Chondrocyte (in vitro differentiated cells): ENCODE measurements at places on chromosomes 7 and 10.
A peak's percentile ranks its signal among the peaks of the same experiment; 100 is the strongest.

DNA sequence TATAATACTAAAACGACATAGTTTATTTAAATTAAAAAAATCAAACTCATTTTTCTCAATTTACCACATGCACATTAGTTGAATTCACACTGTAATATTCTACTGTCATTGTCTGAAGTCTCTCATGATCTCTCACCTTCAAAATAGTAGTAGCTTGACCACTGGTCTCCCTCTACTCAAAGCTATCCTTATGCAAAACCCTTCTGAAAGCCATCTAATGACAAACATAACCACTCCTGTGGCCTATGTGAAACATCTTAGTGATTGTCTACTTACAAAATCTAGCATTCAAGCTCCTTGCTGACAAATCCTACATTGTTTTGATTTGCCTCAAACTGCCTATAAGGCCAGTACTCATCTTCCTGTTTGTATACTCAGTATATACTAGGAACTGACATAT, 606.0 kb upstream of the GHITM start:
- DNase-seq: no peak

- no peak for DNase-seq
Measured at GRCh38 chr10:68471063-68471585, 649 bp downstream of the DNA2 start.

DNA sequence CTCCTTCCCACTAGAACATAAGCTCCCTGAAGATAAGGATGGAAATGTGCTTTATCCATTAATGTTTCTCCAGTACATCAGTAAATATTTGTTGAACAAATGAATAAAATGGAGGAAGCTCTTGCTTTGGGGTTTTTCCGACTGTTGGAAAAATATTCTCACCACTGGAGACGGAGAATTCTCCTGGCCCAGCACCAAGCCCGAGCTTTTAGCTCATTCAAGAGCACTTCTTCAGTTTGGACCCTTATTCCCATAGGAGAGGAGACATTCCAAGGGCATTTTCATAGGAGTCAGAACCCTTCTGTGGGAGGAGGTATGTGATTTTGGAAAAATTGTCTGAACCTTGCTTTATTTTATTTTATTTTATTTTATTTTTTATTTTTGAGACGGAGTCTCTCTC, 21.0 kb downstream of the SUFU start:
- DNase-seq: no peak

GRCh38 chr7:150435390-150436073, 14.9 kb upstream of the GIMAP8 start:
- DNase-seq: peak; percentile 51

- DNase-seq: no peak
Measured at GRCh38 chr7:99368750-99369389, 5.7 kb upstream of the ARPC1B start.

DNA sequence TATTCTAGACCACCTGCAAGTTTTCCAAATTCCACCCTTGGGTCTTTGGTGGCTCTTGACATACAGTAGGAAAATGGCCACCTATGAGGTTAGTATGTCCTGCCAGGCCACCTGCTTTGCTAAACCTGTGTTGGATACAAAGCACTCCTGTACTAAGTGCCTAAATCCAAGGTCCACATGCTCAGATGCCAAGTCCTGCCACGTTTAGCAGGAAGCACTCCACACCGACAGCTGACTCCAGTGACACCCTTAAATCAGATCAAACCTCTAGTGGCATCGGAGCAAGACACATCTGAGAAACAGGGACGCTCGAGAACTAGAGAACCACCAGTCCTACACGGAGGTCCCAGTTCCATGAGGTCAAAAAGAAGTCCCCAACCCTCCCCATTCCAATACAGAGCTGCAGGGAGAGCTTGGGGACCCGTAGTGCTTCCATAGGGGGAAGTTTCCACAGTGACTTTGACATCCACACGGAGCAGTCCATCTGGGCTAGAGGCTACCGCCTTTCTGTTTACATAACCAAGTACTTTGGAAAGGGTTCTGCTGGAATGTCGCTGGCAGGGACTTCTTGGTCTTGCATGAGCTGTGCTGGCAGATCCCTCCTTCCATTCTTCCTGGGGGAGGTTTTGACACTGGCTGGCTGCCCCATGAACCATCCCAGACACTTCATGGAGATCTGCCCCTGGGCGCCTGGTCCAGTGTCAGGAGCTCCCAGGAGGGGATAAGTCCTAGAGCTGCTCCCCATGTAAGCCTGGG, 290.6 kb downstream of the PRPF18 start:
- DNase-seq: no peak

- no peak for DNase-seq
Measured at GRCh38 chr10:101237982-101238731, 8.9 kb upstream of the LBX1 start.

GRCh38 chr10:86799188-86799845, 42.9 kb downstream of the BMPR1A start:
- no peak for DNase-seq

GRCh38 chr7:120421151-120421651, 148.2 kb downstream of the KCND2 start:
- DNase-seq: no peak

DNA sequence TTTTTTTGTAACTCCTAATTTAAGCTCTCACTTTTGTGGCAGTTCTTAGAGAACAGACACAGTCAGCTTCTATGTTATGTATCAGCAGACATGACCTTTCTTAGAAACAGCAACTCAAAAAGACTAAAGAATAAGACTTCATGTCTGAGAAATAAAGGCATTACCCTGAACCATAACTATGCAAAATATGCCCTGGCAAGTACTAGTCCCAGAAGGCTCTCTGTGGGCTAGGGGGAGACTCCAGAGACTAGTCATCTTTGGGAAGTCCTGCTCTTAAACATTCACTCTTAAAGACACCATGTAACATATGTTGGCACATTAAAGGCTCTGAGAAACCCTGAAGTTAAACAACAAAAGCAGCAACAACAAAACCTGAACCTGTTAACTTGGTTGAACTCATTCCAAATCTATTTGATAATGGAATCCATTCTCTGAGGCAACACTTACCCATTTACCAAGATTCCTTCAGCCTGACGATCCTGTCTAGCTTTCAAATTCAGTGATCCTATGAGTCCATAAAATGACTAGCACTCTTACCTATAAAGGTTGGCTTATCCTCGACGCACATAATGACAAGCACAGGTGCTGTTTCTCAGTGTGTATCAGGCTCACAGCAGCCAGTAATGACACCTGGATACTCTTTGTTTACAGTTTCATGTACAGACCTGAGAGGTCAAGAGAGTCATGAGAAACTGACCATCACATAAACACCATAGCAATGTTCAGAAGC, 62.3 kb downstream of the OSBPL3 start:
- no peak for DNase-seq

DNA sequence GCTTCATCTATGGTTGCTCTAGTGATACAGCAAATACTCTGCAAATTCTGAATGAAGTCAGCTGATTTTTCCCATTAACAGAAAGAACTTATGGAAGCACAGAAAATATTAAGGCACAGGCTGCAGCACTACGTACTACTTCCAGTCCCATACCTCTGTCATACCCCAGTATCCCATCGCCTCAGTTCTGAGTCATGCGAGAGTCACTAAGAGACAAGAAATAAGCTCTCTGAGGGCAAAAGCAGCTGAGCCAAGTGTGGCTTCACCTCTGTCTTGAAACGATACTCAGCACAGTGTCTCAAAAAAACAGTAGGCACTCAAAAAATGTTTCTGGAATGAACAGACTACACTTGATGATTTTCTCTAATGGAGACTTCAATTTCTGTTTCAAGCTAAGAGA, 48.2 kb downstream of the EZH2 start:
- DNase-seq: no peak

GRCh38 chr7:115058726-115059125, 136.8 kb downstream of the MDFIC start:
- DNase-seq: no peak

DNA sequence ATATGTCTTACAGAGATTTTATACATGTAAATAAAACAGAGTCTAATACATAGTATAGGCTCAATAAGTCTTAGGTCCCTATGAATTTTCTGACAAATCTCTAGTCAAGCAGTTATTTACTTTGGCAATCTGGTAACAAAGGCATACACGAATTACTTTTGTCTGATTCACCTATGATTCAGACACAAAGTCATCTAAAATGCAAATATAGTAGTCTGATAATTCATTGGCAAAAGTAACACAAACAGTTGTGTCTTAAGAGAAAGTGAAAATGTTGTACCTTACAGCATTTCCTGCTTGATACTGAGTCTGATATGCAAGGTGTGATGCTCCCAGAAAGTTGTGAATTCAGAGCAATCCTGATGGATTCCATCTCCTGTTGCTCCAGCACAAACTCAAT, 209.4 kb upstream of the PRSS1 start:
- no peak for DNase-seq

GRCh38 chr7:15801041-15801440, 114.6 kb upstream of the MEOX2 start:
- no peak for DNase-seq

- no peak for DNase-seq
Measured at GRCh38 chr10:93083743-93084539, 10.2 kb downstream of the CYP26A1 start.

DNA sequence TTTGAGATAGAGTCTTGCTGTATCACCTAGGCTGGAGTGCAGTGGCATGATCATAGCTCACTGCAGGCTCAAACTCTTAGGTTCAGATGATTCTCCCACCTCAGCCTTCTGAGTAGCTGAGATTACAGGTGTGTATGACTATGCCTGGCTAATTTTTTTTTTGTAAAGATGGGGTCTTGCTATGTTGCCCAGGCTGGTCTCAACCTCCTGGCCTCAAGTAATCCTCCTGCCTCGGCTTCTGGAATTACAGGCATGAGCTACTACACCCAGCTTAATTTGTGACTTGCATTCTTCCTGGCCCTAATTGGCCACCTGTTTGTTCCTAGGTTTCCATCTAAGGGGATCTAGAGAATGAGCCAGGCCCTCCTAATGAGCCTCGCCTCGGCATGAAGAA, 9.3 kb downstream of the ARHGAP22 start:
- no peak for DNase-seq

DNA sequence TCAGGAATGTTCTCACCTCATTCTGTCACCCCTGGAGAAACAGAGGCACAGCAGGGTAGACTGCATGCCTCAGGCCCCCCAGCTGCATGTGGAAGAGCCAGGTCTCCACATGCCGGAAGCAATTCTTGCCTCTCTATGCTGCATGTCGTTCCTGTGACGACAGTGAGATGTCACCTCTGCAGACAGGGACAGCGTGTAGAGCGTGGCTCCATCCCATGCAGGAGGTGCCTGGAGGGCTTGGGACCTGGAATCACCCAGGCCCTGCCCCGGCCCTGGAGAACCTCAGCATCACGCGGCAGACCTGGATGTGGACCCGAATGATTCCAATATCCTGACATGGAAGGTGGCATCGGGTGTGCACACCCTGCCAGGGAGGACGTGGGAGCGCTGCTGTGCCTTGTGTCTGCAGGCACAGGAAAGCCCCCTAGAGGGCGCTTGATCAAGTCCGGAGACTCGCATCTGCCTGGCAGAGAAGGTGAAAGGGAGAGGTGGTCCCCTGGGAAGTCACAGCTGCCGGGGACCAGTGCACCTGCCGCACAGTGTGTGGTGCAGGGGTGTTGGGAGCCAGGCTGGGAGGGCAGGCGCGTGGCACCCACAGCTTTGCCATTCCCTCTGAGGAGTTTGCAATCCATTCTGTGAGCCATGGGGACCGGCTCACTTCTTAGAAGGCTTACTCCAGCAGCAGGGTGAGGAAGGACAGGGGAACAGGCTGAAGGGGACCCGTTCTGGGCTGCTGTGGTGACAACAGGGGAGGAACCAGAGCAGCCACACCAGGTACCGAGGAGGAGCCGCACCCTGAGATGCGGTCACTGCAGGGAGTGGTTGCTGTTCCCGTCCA, 45.3 kb upstream of the EN2 start:
- no peak for DNase-seq

DNA sequence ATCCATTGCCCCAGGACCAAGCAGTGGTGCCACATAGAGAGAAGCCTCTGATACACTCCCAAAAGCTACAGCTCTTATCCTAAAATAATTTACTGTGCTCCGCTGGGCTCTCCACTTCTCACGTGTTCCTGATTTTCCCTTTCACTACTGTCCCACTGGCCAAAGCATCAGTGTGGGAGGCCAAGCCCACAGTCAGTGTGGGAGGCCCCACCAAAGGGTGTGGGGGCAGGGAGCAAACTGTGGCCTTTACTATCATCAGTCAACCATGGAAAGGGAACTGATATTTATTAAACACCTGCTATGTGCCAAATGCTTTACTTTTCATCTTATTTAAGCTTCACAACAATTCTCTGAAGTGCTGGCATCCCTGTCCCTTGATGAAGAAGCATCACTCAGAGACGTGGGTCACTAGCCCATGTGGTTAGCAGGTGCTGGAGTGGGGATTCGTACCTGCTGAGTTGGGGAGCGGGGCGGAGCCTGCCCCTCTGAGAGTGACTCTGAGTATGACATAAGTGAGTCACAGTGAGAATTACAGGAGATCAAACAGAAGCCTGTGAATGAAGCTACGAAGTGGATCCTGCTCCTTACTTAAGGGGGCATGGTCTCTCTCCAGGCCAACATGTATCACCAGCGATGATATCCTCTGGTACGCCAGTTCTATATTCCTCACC, 50.4 kb downstream of the PYROXD2 start:
- no peak for DNase-seq

DNA sequence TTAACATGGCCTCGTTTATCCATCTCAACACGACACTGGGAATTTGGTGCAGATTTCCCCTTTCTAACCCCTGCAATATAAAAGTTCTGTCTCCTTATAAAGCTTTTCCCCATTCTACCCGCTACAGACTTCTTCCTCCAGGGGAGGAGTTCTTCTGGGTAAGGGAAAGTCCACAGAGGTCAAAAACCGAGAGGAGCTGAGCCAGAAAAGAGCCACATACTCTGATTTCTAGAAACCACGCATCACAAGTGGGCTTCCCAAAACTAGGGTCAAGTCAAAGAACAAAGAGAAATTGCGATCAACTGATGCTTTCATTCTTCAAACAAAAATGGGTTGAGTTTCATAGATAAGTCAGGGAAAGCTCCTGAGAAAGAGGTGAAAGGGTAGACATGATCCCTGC, 6.8 kb downstream of the IL6 start:
- no peak for DNase-seq

DNA sequence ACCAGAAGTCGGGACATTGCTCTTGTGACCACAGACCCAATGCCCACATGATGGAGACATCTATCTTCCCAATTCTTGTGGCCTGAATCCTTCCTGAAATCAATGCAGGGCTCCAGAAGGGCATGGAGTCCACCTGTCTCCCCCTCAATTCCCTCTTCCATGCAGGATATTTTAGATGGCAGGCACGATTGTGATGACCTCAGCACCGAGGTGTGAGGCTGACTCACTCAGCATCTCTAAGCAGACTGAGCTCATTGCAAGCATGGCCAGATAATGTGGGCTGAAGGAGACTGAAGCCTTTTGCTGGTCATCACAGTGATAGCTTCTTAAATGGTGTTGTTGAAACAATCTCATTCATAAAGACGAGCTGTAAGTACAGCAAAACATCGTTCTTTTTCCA, 374.9 kb upstream of the PODXL start:
- no peak for DNase-seq

- DNase-seq: no peak
Measured at GRCh38 chr10:128324058-128324827, 198.0 kb upstream of the MKI67 start.

GRCh38 chr7:157270060-157270444, 66.8 kb upstream of the DNAJB6 start:
- peak; percentile 44 for DNase-seq
